ENCODE measurements at places on chromosomes 1 and 21.

GRCh38 chr1:8879922-8880676 lies 1.6 kb upstream of the ENO1 start:
- DNase-seq = peak; percentile 62

- no peak for DNase-seq
These were observed 17.0 kb downstream of the HLCS start for GRCh38 chr21:36949171-36950141.

GRCh38 chr1:91124290-91124985 lies 102.6 kb upstream of the ZNF644 start:
- no peak for DNase-seq

DNA sequence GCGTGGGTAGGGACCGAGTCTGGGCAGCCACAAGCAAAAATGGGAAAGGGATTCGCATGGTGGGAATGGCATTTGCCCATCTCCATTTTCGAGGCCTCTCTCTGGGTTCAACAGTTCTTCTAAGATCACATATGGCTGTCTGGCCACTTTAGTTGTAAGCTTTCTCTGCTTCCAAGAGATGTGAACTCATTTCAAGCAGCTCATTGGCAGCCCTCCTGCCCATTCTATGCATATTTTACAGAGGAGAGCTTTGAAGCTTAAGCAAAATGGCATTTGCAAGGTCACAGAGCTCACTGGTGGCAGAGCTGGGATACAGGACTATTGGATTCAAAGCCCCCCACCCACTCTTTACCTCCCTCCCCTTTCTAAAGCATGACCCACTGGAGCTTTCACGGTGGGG lies 93.7 kb downstream of the HHIPL2 start:
- DNase-seq = no peak

GRCh38 chr1:192735298-192735915 lies 73.4 kb upstream of the RGS2 start:
- DNase-seq = no peak

DNA sequence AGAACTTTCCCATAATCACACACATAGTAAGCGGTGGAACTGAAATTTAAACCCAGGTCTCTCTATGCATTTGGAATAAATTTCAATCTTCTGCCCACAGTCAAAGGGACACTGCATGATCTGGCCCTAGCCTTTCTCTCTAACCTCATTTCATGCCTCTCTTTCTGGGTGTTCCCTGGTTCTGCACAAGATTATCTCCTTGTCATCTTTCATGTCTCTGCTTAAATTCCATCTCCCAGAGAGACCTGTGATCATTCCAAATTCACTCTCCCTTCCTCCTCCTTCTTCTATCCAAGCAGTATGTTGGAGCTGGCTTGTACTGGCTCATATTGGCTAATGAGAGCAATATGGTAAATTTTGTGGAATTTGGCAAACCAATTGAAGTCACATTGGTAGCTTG lies 22.2 kb downstream of the ETV3L start:
- DNase-seq = no peak

GRCh38 chr1:15835205-15835740 lies 12.2 kb upstream of the SPEN start:
- DNase-seq = peak; percentile 41

- no peak for DNase-seq
These were observed 354.3 kb upstream of the NEGR1 start for GRCh38 chr1:72636631-72637030.

DNA sequence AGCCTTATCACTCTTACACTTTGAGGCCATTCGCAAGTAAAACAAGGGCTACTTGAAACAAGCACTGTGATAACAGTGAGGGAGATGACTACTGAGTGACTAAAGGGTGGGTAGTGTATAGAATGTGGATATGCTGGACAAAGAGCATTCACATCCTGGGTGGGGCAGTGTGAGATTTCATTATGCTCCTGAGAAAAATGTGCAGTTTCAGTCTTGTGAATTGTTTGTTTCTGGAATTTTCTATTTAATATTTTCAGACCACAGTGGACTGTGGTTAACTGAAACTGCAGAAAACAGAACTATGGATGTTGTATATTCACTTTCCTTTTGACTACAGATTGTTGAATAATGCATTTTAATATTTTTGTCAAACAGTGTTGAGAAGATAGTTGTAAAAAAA lies 25.1 kb upstream of the B3GALT2 start:
- no peak for DNase-seq

GRCh38 chr1:203089001-203089650 lies 3.3 kb upstream of the MYOG start:
- peak; percentile 3 for DNase-seq

DNA sequence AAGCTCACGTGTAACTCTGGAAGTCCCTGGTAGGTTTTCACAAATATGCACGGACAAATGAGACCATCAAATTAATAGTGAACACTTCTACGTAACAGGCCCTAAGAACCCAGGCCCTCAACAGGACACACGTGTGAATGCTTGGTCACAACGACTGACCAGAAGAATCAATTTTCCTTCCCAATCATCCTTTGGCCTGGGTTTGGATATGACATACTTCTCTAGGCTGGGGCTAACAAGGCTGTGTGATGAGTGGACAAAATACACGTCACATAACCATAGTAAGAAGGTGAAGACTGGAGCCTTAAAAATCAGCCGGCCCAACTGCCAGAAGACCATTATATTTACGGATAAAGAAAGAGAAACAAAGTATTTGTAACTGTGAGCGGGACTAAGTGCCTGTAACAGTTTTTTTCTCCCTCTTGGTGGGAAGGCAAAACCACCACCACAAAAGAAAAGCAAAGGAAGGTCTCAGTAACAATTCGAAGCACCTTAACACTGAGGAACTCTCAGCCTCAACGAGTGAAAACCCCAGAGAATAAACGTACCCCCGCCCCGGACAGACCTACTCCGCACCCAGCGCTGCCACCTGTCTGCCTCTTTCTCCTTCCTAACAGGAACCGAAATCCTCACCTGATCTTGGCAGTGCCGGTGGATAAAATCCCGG lies 450 bp downstream of the SDE2 start:
- DNase-seq = no peak

DNA sequence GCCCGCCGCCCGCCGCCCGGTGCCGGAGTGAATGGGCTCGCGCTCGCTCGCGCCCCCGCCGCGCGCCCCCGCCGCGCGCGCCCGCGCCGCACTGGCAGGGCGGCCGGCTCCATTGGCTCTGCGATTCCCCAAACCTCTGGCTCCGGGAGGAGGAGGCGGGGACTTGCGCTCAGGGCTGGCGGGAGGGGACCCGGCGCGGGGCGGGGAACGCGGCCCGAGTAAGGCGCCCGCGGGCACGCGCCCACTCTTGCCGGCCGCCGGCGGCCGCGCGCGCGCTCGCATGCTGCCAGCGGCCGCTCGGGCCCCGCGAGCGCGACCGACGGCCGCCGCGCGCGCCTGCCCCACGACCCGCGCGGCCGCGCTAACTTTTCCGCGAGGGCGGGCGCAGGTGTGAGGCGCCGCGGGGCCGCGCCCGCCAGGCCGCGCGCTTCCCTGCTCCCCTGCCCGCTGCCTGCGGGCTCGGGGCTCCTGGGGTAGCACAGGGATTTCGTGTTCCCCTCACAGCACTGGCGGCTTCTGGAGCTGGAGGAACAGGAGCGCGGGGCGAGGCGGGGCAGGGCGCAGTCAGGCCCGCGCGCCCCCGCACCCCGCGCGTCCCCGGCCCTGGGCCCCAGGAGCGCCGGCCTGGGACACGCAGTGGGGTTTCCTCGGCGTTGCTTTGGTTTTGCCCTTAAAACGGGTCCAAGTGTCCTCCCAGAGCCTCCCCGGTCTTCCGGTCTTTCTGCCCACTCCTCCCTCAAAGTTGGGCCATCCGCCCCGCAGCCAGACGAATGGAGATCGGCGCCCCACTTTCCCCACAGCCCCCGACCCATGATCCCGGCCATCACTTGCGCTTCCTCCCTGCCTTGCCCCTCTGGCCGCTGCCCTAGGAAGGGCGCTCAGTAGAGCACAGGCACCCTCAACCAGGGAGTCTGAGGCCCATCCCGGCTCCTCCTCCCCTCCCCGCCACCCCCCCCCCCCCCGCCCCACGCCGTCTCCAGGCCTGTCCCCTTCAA lies 101.5 kb downstream of the CASZ1 start:
- peak; percentile 74 for DNase-seq

- no peak for DNase-seq
These were observed 17.1 kb upstream of the PRRC2C start for GRCh38 chr1:171468120-171468750.

GRCh38 chr1:47181095-47181954 lies 8.5 kb downstream of the PDZK1IP1 start:
- DNase-seq = no peak

DNA sequence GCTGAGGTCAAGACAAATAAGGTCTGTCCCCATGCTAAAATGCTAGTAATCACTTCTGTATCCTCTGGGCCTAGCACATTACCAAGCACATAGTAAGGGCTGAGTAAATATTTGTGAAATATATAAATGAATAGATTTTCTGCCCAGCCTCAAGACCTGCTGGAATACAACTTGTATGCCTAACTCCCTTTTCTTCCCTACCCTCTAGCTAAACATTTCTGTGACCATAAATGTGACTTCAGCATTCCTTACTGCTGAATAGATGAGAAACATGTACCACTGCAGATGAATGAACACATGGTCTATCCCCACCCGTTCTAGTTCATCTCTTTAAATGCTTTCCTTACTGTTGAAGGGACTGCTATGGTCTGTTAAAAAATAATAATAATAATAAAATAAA lies 209.0 kb upstream of the HOOK1 start:
- DNase-seq = no peak

GRCh38 chr1:111903148-111903870 lies 86.2 kb downstream of the KCND3 start:
- no peak for DNase-seq

GRCh38 chr1:116794371-116794770 lies 40.1 kb downstream of the CD2 start:
- no peak for DNase-seq

DNA sequence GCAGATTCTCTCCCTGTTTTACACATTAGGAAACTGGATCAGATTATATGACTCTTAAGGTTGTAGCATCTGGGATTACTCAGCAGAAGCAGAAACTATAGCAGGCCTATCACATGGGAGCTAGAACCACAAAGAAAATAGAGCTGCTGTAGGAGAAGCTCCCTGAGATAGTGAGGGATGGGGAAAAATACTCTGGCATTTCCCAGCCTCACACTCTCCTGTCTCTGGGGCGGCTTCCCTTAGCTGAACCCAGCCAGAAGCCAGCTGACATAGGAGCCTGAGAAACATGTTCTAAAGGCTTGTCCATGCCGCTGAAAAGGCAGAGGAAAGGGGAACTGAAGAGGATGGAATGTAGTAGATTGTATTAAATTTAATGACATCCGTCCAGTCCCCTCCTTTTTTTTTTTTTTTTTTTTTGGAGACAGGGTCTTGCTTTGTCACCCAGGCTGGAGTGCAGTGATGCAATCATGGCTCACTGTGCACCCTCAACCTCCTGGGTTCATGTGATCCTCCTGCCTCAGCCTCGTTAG lies 76.8 kb upstream of the DNAJC6 start:
- DNase-seq = no peak

GRCh38 chr1:41313661-41314131 lies 47.5 kb upstream of the FOXO6 start:
- peak; percentile 22 for DNase-seq

DNA sequence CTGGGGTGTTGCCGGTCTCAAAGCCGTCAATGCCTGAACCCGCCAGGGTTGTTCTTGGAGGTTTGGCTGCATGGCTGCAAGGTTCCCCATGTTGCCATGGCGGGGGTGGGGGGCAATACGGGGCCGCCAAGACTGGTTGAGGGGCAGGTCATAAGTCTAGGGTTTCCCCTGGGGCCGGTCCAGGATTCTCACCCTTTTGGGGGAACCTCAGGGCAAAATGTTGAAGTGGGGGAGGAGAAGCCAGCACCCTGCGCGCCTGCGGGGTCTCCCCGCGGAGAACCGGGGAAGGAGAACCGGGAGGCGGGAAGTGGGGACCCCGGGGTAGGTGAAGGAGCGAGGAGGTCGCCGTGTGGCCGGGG lies 401 bp upstream of the ARHGEF10L start:
- DNase-seq = no peak

- DNase-seq = no peak
These were observed 125.3 kb upstream of the NGF start for GRCh38 chr1:115463347-115463746.

- DNase-seq = no peak
These were observed 31.4 kb downstream of the RHBG start for GRCh38 chr1:156400191-156400935.

DNA sequence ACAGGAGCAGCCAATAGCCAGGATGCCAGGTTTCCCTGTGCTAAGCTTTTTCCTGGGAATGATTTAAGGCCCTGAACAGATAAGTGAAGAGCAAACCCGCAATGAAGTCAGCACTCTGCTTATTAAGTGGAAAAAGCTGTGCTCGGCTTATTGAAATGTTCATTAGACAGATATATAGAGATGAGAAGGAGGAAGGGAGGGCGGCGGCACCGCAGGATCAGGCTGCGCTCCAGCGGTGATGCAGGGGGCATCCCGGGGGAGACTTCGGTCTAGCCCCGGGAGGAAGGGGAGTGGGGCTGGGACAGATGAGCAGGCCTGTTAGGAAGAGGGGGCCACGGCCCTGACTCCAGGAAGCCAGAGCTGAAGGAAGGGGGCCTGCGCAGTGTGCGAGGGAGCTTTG lies 115.0 kb downstream of the TMEM53 start:
- no peak for DNase-seq

- no peak for DNase-seq
These were observed 60.7 kb upstream of the COG2 start for GRCh38 chr1:230581446-230582079.

- peak; percentile 27 for DNase-seq
These were observed 7.1 kb downstream of the PRRX1 start for GRCh38 chr1:170670802-170671628.

- no peak for DNase-seq
These were observed 408 bp downstream of the ESRRG start for GRCh38 chr1:216722821-216723220.

DNA sequence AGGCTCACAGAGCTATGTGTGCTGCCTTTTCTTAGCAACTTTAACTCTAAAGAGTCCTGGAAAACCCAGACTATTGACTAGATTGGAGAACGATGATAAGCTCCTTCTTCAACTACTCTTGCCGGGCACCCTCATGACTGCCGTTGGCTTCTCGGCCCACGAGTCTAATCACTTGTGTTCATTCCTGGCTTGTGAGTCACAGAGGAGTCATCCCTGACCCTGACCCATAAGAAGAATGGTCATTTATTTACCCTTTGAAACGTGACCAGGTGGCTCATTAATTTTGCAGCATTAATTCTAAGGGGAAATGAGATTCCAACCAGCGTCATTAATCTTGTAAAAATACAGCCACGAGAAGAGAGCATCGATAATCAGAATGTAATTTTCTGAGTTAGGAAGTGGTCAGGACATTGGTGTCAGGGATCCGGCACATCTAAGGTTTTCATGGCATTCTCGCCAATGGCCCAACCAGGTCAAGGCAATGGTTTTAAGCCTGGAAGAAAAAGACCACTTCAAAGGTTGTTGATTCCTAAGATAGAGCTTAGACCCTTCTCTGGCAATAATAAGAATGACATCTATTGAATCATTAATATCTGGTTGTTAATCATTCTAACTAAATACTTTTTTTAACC lies 183.6 kb upstream of the RUNX1 start:
- DNase-seq = no peak

GRCh38 chr1:57109883-57110282 lies 144.1 kb upstream of the C8B start:
- DNase-seq = no peak

GRCh38 chr1:207811920-207812720 lies 60.3 kb downstream of the CD46 start:
- DNase-seq = no peak

GRCh38 chr1:209774592-209774991 lies 9.8 kb downstream of the C1orf74 start:
- DNase-seq = no peak

GRCh38 chr1:203672346-203672745 lies 45.7 kb downstream of the ATP2B4 start:
- no peak for DNase-seq

- DNase-seq = no peak
These were observed 22.9 kb downstream of the UMODL1 start for GRCh38 chr21:42093991-42094421.

GRCh38 chr1:66182551-66183178 lies 351.3 kb upstream of the SGIP1 start:
- DNase-seq = peak; percentile 45
